Mesothelial cell of epicardium (in vitro differentiated cells): ENCODE measurements at places on chromosomes 16 and 17.

GRCh38 chr16:14303639-14304394 lies 232.7 kb downstream of the MRTFB start:
- DNase-seq, result no peak

- DNase-seq, result peak; percentile 23
Measured at GRCh38 chr16:85395913-85396878, 216.9 kb upstream of the GSE1 start.

GRCh38 chr17:76909971-76910760 lies 42.0 kb downstream of the MGAT5B start:
- peak; percentile 69 for DNase-seq

- DNase-seq, result no peak
Measured at GRCh38 chr17:33976831-33977230, 278.3 kb upstream of the CCL2 start.
